ENCODE measurements at places on chromosomes 16 and 17.

DNA sequence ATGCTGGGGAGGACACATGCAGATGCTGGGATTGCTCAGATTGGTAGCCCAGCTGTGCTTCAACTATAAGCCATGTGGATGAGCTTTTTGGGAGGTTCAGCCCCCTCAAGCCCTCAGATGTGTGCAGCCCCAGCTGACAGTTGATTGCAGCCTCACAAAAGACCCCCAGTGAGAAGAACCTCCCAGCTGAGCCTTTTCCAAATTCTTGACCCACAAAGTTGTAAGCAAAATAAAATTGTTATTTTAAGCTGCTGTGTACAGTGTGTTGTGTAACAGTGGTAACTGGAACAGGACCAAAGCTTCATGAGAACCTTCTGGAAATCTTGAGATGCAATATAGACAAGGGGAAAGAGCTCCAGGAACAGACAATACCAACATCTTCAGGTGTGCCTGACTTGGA lies 156.8 kb upstream of the IRX3 start:
- DNase-seq = no peak

GRCh38 chr16:9248162-9248561 lies 156.7 kb downstream of the HAPSTR1 start:
- DNase-seq = no peak

GRCh38 chr16:89146211-89147005 lies 25.1 kb upstream of the CDH15 start:
- no peak for DNase-seq

DNA sequence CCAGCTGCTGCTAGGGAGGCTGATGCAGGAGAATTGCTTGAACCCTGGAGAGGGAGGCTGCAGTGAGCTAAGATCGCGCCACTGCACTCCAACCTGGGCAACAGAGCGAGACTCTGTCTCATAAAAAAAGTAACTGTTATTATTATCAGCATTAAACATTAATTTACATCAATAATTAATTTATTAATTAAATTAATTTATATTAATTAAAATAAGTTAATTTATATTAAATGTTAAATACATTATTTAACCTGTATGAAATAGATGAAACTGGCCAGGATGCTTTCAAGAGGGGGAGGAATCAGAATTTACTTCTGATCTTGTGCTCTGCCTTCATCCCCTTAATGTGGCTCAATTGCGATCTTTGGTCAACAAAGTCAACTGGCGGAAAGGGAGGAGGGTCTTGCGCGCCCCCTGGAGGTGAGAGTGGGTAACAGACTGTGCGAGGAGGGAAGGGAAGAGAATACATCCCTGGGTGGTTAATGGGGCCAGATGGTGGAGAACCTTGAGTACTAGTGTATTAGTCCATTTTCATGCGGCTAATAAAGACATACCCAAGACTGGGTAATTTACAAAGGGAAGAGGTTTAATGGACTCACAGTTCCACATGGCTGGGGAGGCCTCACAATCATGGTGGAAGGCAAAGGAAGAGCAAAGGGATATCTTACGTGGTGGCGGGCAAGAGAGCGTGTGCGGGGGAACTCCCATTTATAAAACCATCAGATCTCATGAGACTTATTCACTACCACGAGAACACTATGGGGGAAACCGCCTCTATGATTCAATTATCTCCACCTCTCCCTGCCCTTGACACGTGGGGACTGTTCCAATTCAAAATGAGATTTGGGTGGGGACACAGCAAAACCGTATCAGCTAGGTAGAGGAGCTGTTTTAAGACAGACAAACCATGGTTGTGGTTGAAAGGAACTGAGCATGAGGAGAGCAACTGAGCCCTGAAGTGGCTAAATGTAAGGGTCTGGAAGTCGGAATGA lies 15.7 kb upstream of the CPPED1 start:
- DNase-seq = peak; percentile 68

- no peak for DNase-seq
These were observed 4.6 kb downstream of the PRSS21 start for GRCh38 chr16:2821487-2822157.

DNA sequence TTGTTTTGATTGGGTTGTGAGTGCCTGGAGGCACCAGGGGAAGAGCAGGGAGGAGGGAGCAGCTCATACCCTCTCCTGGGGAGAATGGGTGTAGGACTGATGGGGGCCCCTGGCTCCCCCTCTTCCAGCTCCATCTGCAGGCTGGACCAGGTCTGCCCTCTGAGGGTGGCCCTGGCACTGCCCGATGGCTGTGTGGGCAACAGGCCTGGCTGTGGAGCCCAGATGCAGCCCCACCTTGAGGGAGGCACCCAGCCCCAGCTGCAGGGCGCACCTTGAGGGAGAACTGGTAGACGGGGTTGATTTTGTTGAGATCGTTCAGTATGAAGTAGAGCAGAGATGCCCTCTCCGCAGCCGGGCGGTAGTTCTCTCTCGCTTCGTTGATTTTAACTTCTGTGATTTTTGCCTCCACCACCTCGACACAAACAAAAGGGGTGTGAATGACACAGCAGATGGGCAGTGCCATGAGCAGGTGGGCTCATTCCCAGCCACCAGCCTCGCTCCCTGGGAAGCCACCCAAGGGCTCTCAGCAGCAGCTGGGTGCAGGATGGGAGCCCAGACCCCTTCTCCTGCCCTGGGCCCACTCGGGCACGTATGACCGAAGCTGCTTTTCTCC lies 71.6 kb downstream of the PGS1 start:
- no peak for DNase-seq

- no peak for DNase-seq
These were observed 19.5 kb downstream of the TNFRSF13B start for GRCh38 chr17:16952401-16952800.

DNA sequence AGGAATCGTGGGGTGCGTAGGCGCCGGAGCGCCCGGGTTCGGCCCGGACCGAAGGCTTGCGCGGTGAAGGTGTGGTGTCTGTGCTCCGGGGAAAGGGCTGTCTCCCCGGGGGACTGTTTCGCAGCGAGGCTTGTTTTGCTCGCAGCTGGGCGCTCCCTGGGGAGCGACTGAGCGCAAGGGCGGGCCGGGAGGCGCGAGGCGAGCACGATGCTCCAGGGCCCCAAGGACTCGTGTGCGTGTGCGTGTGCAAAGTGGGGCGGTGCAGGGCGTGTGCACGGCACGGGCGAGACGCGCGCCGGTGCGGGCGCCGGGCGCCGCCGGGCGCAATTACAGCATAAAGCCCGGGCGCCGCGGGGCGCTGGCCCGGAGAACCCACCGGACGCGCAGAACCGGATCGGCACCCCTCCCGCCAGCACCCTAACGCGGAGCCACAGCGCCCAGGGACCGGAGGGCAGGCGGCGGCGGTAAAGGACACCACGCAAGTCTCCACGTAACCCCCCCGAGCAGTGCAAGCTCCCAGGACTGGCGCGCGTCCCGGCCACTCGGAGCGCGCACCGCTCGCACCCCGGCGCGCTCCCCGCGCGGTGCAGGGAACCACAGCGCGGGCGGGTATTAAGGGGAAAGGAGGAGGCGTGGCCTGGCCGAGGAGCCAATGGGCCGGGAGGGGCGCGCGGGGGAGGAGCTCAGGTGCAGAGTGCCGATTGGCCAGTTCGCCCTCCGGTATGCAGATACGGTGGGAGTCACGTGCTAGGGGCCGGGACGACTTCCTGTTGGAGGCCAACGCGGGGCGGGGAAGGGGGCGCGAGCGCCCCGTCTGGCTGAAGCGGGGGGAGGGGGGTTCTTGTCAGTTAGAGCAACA lies at the start of gene TNRC6C:
Gene TNRC6C (plus strand): TSS at position 847 of the 859 bp plus-strand sequence. CDS start 45,504 bp downstream, outside the sequence.
- peak; percentile 100 for DNase-seq

- no peak for DNase-seq
These were observed 69.2 kb downstream of the PRKCB start for GRCh38 chr16:23905027-23905426.

DNA sequence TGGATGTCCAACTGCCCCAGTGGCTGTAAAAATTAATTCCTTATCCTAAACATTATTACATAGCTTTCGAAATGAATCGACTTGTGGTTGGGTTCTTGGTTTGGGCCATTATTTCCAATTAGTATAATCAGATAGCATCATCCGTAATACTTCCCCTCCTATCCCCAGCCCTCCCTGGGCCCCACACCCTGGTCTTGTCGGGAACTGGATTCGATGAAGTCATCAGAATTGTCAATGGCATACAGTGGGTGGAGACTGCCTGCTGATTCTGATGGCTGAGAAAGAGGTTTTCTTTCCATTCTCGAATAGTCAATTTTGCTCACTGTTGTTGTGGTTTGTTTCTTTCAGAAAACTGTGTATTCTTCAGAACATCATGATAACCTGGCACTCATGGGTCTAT lies 395.1 kb downstream of the SEC14L1 start:
- DNase-seq = no peak

GRCh38 chr17:4340914-4341615 lies 25.4 kb downstream of the UBE2G1 start:
- DNase-seq = no peak

DNA sequence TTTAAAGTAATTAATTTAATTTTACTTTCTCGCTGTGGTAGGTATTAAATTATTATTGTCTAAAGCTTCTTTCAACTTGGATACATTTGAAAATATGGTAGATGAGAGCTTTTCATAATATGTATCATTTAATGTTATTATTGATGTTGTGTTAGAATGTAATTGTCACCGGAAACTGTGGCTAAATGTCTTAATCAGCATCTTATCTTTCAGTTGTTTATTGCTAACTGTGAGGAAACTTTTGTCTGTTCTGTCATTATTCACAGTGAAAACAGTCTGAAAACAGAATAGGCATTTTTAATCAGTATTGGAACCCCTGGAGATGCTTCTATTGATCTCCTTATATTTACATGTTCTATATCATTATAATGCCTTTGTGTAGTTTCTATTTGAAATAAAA lies 120.7 kb downstream of the STXBP4 start:
- peak; percentile 60 for DNase-seq

GRCh38 chr17:77847221-77848085 lies 111.0 kb upstream of the TNRC6C start:
- no peak for DNase-seq
